ENCODE measurements at places on chromosomes 16 and 17. TPM values are rescaled to one million over a fixed set of nuclear protein-coding genes. Genes with fewer than 3 reads are reported as not detected.

HLF gene
- 0.74 TPM for total RNA-seq

OR1A1 gene
- total RNA-seq, result not detected

TNK1 gene
- 1.3 TPM for total RNA-seq

TERB1 gene
- not detected for total RNA-seq

MARVELD3 gene
- not detected for total RNA-seq

LRRC36 gene
- total RNA-seq, result 0.11 TPM

KCNH4 gene
- not detected for total RNA-seq

RCVRN gene
- total RNA-seq, result not detected

C16orf92 gene
- total RNA-seq, result not detected

PPP1R27 gene
- total RNA-seq, result not detected

GH2 gene
- not detected for total RNA-seq

PRAC1 gene
- total RNA-seq, result not detected

SNX20 gene
- total RNA-seq, result not detected

SCGB1C2 gene
- not detected for total RNA-seq

MYOCD gene
- total RNA-seq, result 122 TPM

ELMO3 gene
- total RNA-seq, result 0.28 TPM

APOH gene
- not detected for total RNA-seq

KRTAP1-5 gene
- not detected for total RNA-seq

PMFBP1 gene
- total RNA-seq, result 5.1 TPM

NOD2 gene
- total RNA-seq, result not detected

MYH3 gene
- 1.3 TPM for total RNA-seq

CPHXL2 gene
- total RNA-seq, result not detected

FN3K gene
- 20.0 TPM for total RNA-seq

PPP1R1B gene
- 4.3 TPM for total RNA-seq

HES7 gene
- 6.2 TPM for total RNA-seq

PYDC1 gene
- total RNA-seq, result not detected

WFDC1 gene
- total RNA-seq, result 18.9 TPM

TMEM186 gene
- total RNA-seq, result 8.1 TPM

HIRIP3 gene
- 22.2 TPM for total RNA-seq

KRT40 gene
- total RNA-seq, result not detected

CIITA gene
- not detected for total RNA-seq

FBXW10B gene
- total RNA-seq, result 1.1 TPM

ASGR2 gene
- total RNA-seq, result not detected

GPRC5C gene
- total RNA-seq, result 125 TPM

BRIP1 gene
- total RNA-seq, result 3.1 TPM

RFWD3 gene
- 10.9 TPM for total RNA-seq

EPN3 gene
- 2.0 TPM for total RNA-seq

SBK1 gene
- total RNA-seq, result 11.7 TPM

VAT1L gene
- 2.4 TPM for total RNA-seq

KRT27 gene
- total RNA-seq, result not detected

CDRT15L2 gene
- not detected for total RNA-seq

C17orf78 gene
- not detected for total RNA-seq

YBX2 gene
- total RNA-seq, result 56.2 TPM

MYH2 gene
- 0.11 TPM for total RNA-seq

CTRB1 gene
- total RNA-seq, result not detected

RBFOX1 gene
- total RNA-seq, result 5.7 TPM

PRR29 gene
- total RNA-seq, result 2.9 TPM

OTOA gene
- total RNA-seq, result 0.51 TPM

TMIGD1 gene
- not detected for total RNA-seq

TP53TG3D gene
- not detected for total RNA-seq

Data from cardiac muscle cell (in vitro differentiated cells and primary cell).